KBM-7 (cell line): ENCODE measurements at places on chromosomes 3 and 15.

DNA sequence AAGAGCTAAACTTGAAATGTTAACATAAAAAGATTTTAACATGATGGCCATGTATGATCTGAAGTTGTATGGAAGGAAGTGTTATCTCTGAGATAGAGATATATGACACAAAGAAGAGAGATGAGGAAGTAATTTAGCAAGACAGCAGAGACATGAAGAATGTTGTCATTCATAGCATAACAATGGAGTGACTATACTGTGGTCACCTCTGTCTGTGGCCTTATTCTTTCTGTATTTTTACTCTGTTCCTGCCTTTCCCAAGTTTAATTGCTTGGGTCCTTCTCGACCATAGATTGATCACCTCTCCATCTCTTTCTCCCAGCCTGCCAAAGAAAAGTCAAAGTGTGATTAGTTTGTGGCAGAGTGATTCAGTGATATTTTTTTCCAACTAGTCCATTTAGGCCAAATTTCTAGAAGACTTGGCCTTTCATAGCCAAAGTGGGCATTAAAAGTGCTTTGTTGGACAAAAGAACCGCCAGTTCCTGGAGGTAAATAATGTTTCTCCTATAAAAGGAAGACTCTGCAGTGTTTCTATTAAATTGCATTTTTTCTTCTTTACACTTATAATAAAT lies 711.9 kb downstream of the CADM2 start:
- no peak for DNase-seq

DNA sequence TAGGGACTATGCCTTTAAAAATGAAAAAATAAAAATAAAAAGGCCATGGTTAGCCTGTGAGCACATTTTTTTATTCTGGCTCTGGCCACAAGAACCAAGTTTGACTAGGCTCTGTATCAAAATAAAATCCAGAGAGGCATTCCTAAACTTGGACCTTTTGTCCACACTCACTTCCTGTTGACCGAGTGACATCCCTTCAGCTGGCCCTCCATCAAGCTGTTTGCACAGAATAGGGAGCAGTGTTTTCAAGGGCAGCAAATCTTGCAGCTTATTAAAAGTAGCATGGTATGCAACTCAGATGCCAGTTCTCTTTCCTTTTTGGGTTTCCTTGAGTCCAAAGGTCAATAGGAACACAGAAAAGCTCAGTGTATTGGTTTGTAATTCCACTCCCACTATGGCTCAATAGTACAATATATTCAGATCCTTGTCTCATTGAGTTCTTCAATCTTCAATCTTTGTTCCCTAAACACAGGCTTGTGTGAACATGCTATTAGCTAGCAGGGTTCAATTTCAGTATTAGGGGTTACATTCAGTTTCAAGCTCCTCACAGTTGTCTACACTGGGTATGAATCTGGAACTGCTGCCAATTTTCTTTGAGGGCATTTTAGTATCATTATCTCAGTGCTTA lies 244.5 kb downstream of the RBMS3 start:
- no peak for DNase-seq

DNA sequence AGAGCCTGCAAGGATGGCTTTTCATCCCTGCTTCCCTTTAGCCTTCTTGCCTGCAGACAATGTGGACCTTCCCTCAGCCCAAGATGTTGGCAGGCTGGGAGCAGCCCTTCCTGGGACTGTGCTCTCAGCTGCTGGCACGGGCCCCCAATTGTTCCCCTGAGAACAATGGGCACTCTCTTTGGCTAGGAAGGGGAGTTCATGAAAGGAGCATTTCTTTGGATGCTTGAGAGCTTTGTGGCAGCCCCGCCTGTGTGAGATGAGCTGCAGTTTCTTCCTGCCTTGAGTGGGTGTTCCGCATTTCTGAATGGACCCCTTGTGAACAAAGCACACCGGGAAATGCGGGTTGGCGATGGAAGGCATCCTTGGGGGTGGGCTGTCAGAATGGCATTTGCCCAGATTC lies 35.0 kb upstream of the BSN start:
- no peak for DNase-seq

DNA sequence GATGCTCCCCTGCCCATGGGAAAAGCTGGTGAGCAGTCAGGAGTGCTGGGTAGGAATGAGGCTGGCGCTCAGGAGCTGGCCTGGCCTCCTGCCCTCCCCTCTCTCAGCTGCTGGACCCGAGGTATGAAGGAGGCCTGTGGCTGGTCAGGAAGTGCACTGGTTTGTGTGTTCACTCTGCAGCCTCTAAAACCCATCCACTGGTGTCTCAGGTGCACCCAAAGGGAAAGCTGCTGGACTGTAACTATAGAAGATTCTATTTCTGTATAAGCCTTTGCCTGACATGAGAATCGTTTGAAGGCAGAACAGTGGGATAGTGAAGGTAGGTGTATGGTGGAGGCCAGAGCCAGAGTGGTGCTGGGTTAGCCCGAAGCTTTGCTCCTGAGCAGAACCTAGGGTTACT lies 5.7 kb upstream of the CPNE9 start:
- no peak for DNase-seq

- no peak for DNase-seq
Measured at GRCh38 chr3:55562700-55563099, 75.6 kb upstream of the WNT5A start.
